NCI-H1417 (cell line): ENCODE measurements at places on chromosomes 7 and 10.

- DNase-seq = peak; percentile 29
These were observed 17.2 kb upstream of the SLC18A3 start for GRCh38 chr10:49592726-49593563.

GRCh38 chr10:46033602-46034011, 3.2 kb upstream of the NCOA4 start:
- no peak for DNase-seq

- DNase-seq = no peak
These were observed 29.1 kb downstream of the EPC1 start for GRCh38 chr10:32317795-32318357.

GRCh38 chr7:100010901-100011300, 4.5 kb upstream of the ZKSCAN1 start:
- no peak for DNase-seq

- no peak for DNase-seq
These were observed 227.1 kb downstream of the AUTS2 start for GRCh38 chr7:69825113-69825972.

DNA sequence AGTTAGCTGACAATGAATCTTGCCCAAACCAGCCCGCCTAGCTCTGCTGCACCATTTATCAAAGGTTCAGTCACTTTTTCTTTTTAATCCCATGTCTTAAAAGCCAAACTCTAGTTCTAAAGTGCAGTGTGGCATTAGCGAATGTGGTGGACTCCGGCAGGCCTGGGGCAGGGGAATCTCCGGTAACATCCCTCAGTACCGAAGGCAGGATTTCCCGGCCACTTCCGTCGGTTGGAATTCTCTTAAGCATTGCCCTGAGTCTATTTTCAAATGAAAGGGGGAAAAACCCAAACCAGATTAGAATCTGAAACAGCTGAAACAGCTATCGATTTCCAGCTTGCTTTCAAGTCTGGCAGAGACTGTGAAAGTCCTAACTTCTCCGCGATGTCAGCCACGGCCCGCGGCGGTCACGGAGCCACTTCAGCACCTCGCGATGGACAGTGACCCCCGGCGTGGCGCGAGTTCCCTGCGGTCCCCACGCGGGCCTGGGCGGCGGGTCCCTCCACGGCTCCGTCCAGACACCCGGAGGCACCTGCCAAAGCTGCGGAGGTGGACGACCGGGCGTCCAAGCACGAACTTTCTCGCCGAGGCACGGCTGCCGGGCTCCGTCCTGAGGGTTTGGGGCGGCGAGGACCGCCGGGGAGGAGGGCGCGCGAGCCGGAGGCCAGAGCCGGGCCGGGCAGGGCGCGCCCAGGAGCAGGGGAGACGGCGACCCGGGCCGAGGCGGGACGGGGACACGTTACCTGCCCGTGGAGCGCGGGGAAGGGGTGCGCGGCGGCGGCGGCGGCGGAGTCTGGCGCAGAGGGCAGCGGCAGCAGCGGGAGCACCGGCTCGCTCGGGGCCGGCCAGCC, 745 bp downstream of the TCERG1L start:
- DNase-seq = peak; percentile 47

GRCh38 chr7:51031216-51031615, 248.5 kb upstream of the GRB10 start:
- no peak for DNase-seq

DNA sequence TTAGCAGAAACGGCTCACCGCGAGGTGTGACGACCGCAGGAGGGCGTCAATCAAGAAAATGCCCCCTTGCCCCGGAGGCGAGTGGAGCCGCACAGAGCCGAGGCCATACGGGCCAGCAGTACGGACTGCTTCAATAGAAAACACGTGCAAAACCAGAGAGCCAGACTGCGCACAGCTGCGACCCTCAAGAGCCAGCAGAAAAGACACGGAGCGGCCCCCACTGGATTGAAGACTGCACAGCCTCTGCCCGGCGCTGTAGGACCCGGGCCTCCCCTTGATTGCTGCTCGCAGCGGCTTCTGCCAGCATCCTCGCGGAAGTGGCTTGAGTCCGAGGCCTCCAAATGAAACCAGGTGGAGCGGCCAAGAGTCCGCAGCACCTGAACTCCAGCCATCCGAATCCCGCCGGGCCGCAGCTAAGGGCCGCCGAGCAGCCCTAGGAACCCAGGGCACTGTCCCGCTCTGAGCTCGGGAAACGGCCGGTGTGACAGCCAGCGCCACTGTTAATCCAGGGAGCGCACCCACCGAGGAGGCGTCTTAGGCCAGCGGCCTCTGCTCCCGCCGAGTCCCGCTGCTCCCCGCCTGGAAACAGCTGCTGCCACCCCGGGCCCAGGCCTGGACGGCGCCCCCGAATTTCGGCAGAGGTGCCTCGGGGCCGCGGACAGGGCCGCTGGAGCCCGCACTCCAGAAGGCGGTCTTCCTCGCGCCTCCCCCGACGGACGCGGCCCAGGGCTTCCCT, 660 bp upstream of the HHEX start:
- DNase-seq = peak; percentile 15

DNA sequence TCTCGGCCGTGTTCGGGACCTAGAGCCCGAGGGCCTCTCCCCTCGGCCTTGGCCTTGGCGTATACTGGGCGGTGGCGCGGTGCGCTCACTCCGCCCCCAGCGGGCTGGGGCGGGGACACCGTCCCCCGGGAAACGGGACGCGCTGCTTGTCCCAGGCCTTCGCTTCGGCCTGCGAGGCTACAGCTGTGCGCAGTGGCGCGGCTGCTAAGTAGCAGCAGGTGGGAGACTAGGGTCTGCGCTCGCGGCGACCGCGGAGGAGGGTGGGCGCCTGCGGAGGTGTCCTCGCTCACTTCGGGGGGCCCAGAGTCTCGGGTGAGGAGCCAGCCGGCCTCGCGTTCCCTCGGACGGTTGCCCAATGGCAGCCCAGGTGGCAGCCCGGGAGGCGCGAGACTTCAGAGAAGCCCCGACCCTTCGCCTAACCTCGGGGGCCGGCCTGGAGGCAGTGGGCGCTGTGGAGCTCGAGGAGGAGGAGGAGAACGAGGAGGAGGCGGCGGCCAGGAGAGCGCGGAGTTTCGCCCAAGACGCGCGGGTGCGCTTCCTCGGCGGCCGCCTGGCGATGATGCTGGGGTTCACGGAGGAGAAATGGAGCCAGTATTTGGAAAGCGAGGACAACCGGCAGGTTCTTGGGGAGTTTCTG, at the start of gene DNAH11:
TSS of gene DNAH11 (plus strand) at position 149 of the 637 bp plus-strand sequence. CDS start at position 356, 207 bp downstream.
- DNase-seq = peak; percentile 25

GRCh38 chr10:64508029-64508661, 986.9 kb downstream of the REEP3 start:
- DNase-seq = no peak

DNA sequence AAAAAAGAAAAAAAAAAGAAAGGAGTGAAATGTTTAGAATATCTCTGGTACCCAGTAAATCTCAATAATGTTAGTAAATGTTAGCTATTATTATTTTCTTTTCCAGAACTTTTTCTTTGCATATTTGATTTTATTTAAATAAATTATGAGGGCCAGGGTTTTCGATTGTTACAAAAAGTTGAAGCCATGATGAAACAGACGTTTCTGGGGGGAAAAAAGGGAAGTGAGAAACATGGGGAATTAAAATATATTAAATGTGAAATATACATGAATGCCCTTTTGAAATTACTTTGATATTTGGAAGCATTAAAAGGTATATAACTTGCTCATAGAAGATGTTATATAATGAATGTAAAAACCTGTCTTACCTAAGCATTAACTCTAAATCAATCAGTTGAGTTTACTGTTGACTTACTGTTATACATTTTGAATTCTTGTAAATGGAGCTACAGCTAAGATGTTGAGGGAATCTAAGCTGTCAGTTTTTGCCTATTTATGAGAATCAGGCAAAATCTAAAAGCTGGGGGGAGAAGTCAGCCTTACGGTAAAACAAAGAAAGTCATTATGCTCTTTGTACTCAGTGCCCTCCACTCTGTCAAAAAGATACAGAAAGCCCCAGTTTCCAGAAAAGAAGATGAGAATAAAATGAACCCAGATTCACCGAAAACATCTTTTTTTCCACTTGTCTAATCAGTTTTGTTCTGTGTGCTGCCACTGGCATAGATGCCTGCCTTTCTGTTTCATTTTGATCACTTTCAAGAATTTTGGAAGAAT, 30.0 kb upstream of the KDM7A start:
- DNase-seq = no peak

DNA sequence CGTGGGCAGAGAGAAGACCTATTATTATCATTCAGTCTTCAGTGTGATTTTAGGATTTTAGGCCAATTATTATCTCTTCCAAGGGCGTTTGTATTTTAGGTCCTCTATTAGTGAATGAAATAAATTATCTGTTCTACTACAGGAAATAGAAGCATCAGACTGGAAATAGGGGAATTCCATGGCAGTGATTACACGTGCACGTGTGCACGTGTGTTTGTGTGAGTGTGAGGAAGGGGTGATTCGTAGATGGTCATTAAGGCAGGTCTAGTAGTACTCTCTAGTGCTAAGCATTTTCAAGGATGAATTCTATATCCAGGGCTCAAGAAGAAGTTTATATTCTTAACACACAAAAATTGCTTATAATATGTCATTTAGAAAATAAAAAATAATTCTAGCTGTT, 623.2 kb downstream of the GATA3 start:
- DNase-seq = no peak

- DNase-seq = no peak
These were observed 1138.6 kb upstream of the SORCS1 start for GRCh38 chr10:108303149-108303548.

GRCh38 chr10:77160679-77161078, 476.9 kb downstream of the KCNMA1 start:
- DNase-seq = peak; percentile 69

- no peak for DNase-seq
These were observed 130.5 kb downstream of the CDK14 start for GRCh38 chr7:90726623-90727022.

DNA sequence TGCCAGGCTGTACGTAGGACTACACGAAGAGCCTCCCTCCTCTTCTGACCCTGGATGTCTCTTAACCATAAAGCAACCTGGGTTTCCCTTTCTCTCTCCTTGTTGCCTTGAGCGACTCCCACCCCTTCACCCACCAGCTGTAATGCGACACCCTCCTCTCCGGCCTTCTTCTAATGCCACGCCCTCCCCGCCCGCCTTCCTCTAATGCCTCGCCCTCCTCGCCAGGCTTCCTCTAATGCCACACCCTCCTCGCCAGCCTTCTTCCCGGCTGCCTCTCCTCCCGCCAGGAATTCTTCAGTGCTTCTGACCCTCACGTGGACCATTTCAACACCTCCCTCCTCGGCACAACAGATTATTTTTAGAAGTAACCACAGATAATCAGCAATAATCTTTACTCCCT, 348.5 kb upstream of the SHH start:
- DNase-seq = no peak

GRCh38 chr7:2019711-2020511, 212.8 kb downstream of the MAD1L1 start:
- no peak for DNase-seq

- DNase-seq = no peak
These were observed 9.3 kb upstream of the TMEM270 start for GRCh38 chr7:73851410-73852338.

DNA sequence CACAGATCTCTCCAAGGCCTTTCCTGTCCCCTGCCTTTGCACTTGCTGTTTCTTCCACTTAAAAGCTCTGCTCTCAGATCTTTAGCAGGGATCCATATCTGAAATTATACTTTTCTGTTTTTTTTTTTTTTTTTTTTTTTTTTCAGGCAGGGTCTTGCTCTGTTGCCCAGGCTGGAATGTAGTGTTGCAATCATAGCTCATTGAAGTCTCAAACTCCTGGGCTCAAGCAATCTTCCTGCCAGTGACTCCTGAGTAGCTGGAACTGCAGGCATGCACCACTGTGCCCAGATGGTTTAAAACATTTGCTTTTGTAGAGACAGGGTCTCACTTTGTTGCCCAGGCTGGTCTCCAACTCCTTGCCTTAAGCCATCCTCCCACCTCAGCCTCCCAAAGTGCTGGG, 5.0 kb upstream of the TSPAN15 start:
- DNase-seq = no peak

GRCh38 chr7:129006636-129007414, 48.1 kb downstream of the TNPO3 start:
- DNase-seq = no peak

DNA sequence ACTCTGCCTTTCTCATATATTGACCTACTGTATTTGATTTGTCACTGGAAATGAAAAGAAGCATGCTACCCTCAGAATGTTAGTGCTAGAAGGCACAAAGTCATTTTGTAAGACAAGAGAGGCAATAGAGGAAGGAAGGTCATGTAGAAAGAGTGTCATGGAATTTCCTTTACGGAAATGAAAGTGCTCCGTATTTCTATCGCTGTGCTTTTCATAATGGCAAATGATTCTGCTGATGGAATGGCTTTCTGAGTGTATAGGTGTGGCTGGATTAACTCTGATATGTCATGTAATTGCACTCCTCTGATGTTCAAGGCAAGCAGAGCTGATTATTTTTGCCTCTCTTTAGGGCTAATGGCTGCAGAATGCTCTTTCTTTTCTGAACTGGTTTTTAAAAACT, 15.5 kb upstream of the STEAP4 start:
- DNase-seq = no peak

GRCh38 chr10:71358277-71358676, 38.4 kb upstream of the CDH23 start:
- no peak for DNase-seq

GRCh38 chr10:71621231-71622153, 98.1 kb downstream of the C10orf105 start:
- no peak for DNase-seq

DNA sequence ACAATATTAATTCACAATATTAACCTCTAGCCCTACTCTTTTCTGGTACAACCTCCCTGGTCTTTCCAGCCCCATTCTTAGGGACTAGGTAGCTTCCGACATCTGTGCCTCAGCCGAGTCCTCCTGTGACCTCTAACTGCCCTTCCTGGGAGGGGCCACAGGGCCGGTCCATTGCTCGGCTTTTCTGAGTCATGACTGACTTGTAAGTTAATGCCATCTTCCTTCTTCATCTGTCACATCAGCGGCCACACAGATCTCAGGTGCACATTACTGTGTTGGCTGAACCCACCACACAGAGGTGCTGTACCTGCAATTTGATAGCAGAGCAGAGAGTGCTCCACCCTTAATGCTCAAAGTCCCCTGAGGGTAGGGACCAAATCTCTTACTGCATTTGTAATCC, 4.1 kb upstream of the CPA4 start:
- no peak for DNase-seq

DNA sequence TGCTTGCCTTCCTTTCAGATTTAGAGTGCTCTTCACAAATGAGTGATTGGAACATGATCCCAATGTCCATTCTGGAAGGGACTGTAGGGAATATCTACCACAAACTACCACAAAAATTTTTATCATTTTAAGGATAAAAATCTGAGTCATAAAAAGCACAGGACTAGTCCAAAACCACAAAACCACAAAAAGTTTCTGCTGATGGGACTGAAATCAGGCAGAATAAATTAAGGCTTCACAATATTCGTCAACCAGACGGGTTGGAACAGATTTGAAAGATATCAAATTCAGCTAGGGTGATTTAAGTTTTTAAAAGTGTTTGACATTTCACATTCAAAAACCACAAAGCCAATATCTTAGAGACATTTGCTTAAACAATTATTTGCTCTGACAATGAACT, 100.1 kb upstream of the PTN start:
- no peak for DNase-seq

- DNase-seq = no peak
These were observed 63.5 kb downstream of the CALD1 start for GRCh38 chr7:134842886-134843430.

GRCh38 chr7:25722856-25723255, 429.1 kb upstream of the NFE2L3 start:
- DNase-seq = no peak
